Activated gamma-delta T cell treated with Interleukin-2 at 50 U/mL for 16 hours (primary cell): ENCODE measurements at places on chromosomes 1 and 21.

- DNase-seq = peak; percentile 54
These were observed 16.4 kb upstream of the KIAA0040 start for GRCh38 chr1:175208773-175209492.

DNA sequence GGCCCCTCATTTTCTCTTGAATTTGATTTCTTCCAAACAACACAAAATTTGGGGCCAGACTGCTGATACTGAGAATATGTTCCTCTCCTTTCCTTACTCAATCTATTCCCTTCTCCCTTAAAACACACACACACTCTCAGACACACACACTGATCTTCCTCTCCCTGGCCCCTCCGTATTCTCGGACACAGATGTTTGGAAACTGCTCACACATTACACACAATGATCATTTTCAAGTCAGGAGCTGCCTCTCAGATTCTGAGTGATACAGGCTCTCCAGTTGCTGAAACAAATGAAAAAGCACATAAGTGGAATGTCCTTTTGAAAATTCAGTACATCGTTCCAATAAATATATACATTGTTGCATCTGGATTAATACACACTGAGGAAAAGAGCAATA lies 161.3 kb downstream of the CLEC20A start:
- DNase-seq = no peak

GRCh38 chr1:162939035-162939434 lies 78.1 kb upstream of the CCDC190 start:
- DNase-seq = no peak

DNA sequence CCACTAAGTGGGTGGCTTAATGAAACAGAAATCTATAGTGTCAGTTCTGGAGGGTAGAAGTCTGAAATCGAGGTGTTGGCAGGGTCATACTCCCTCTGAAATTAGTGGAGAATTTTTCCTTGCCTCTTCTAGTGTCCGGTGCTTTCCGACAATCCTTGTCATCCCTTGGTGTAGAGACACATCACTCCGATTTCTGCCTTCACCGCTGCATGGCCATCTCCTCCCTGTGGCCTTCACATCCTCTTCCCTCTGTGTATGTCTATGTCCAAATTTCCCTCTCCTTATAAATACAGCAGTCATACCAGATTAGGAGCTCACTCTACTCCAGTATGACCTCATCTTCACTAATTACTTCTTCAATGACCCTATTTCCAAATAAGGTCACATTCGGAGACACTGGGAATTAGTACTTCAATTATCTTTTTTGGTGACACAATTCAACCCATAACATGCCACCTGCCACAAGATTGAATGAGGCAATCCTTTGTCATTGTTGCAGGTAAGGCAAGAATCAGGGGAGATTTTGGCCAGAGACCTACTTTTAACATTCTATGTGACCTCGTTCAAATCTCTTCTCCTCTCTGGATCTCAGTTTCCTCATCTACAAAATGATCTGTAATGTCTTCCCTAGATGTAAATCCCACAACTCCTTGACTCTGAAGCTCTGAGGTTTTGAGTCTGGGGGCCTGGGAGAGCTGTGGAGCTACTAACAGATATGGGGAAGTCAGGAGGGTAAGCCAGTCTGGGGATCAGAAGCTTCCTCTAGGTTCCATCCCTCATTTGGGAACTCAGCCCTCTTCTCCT lies 16.1 kb downstream of the NAV1 start:
- no peak for DNase-seq

GRCh38 chr1:34162852-34163766 lies 1.9 kb downstream of the CSMD2 start:
- DNase-seq = no peak

DNA sequence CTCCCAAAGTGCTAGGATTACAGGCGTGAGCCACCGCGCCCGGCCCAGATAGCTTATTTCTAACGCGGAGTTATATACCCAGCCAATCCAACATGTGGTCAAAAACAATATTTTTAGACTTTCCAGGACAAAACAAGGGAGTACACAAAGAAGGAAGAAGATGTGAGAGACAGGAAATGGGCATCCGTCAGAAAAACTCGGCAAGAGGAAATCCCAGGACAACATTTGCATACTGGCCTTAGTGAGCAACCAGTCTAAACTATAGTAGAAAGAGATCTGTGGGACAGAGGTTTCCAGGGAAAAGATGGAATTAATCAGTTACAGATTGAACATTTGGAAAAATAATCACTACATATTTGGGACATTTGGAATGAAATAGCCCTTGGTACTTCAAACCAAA lies 11.4 kb downstream of the ARMH1 start:
- DNase-seq = no peak

GRCh38 chr1:66624412-66625060 lies 90.6 kb downstream of the SGIP1 start:
- no peak for DNase-seq

DNA sequence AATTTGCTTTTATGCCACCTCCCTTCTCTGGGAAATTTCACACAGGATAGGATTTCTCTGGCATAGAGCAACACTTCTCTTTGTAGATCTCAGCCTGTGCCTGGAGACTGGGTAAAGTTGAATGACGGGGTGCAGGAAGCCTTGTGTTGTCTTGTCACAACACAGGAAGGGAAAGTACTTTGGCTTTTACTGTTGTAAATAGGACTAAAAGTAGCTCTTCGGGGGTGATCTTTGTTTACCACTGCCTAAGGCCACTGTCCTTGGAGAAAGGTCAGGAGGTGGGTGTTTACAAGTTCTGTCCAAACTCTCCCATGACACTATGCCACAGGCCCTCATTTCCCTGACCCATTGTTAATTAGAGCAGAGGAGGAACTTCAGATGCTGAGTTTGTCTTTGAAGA lies 139.7 kb downstream of the FGGY start:
- no peak for DNase-seq

GRCh38 chr1:227234998-227235405 lies 83.3 kb downstream of the CDC42BPA start:
- DNase-seq = no peak

GRCh38 chr1:1826356-1827088 lies 48.3 kb upstream of the NADK start:
- no peak for DNase-seq

DNA sequence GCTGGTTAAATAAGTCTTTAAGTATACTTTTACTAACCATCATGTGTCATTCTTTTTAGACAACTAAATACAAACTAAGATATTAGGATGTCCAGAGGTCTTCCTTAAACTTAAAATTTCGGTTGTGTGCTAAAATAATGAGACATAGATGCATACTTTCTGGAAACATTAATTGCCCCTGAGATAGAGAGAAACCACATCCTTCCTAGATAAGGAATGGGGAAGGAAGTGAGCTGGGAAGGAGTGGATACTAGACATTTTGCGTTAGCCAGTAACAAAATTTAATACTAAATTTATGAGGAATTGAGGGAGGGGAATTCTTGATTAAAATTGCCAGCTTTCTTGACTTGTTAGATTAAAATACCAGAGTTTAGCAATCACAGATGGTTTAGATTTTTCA lies 37.1 kb upstream of the PTGS2 start:
- DNase-seq = no peak

DNA sequence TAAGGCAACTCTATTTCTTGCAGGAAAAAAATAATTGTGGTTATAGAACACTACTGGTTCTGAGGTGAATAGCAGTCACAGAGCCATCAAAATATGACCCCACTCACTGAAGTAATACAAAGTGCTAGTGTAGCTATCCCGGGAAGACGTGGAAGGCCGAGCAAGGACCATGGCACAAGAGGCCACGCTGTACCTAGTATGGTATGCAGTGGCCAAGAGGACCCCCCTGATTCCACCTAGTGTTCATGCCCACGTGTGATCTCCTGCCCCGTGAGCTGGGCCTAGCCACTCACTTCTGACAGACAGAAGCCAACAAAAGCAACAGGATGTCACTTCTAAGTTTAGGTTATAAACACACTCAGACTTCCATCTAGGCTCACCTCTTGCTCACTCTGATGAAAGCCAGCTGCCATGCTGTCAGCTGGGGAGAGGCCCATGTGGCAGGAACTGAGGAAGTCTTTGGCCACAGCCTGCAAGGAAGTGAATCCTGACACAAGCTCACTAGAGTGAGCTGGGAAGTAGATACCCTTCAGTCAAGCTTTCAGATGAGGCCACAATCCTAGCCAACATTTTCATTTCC lies 21.7 kb upstream of the LSS start:
- no peak for DNase-seq

GRCh38 chr1:19310720-19311502 lies 1.0 kb downstream of the AKR7A2 start:
- DNase-seq = no peak

DNA sequence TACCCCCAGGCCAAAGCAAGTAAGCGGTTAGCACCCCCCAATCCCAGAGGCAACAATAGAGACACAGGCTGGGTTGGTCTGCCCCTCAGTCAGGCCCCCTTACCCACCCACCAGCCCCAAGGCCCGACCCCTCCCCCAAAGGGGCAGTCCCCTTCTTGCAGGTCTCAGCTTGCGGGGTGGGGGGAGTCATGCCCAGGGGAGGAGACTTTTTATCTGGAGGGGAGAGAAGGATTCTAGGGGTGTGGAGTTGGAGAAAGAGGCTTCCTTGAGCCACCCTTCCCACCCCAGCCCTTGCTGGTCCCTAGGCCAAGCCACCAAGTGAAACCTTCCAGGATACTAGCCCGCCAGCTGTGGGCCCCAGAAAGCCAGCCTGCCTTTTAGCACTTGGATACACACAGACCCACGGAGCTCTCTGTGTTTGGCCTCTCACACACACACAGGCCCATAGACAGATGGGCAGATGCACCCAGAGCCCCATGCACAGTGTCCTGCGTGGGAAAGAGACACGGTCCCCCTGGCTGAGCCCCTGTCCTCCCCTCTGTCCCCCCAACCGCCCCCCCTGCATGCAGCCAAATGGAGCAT lies 7.1 kb downstream of the TMEM54 start:
- DNase-seq = no peak

DNA sequence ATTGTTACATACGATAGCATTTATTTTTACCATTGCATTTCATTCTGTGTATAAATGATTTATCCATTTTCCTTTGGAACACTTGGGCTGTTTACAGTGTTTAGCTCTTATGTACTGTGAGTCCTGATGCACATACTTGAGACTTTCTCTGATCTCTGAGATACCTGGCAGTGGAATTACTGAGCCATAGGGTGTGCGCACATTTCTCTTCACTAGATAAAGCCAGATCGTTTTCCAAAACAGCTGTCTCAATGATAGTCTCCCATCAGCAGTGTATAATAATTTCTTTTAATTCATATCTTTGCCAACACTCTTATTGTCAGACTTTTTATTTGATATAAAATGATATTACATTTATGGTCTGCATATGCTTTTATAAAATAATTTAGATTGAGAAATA lies 66.2 kb downstream of the VPS13D start:
- no peak for DNase-seq

GRCh38 chr1:87278825-87279535 lies 49.7 kb upstream of the LMO4 start:
- DNase-seq = no peak

DNA sequence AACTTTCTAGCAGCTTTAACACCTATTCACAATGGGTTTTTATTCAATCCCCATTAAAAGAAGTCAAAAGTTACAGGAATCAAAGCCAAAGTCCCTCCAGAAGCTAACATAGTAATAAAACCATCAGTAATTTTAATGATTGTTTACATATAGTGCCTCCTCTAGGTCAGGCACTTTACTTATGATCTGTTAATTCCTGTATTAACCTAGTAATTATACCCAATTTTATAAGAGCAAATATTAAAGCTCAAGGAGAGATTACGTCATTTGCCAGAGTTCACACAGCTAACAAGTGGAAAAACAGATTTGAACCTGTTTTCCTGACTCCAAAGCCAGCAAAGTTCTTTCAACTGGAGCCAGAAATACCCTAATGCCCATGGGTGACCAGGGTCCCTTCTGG lies 112.9 kb upstream of the F3 start:
- DNase-seq = no peak

DNA sequence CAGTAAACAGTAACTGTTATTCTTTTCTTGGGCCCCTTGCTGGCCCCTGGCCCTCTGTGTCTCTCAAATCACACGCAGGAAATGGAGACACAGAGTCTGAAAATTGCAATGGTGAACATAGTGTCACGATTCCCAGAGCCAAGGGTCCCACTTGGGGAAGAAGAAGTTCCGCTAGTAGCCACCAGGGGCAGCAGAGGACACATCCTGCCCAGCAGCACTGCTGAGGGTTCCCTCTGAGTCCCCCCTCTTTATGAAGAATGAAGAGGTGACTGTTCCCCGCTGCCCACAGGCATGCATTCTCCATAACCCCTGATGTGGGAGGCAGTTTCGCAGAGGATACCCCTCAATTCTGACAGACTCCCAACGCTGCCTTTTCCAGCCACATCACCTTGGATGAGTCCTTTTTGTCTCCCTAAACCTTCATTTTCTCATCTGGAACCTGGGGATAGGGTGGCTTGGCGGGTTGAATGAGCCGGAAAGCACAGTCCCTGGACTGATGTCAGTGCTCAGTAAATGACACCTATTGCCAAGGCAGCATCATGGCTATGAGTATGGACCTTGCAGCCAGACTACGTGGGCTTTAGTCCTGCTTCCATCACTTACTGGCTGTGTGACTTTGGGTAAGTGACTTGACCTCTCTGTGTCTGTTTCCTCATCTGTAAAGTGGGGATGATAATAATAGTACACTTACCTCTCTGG lies 238.0 kb upstream of the TMEM51 start:
- DNase-seq = peak; percentile 31

DNA sequence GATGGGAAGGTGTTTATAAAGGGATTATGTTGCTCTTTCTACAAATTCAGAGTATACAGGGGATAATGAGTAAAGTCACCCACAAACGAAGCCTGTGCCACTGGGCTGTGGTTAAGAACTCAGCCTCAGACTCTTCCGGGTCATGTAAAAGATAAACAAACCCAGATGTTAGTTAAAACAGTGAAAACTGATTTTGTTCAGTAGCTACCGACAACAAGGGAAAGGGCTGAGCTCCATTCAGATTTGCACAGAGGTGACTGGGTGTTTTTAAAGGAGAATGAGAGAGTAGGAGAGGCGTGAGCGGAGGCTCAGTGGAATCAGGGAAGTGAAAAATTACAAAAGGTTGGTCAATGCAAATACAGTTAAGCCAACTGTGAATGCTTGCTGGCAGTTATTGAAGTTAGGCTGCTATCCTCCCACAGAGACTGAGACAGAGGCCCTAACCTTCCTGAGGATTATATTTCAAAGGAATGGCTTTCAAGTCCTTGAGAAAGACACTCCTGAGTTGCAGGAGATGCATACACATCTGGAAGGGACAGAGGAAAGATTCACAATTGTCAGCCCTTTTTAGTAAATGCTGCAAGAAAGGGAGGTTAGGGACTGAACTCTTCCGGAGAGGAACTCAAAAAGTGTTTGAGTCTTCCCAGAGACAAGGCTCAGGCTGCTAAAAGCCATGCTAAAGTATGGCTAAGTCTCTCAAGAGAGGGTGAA lies 29.9 kb upstream of the SAMD13 start:
- no peak for DNase-seq
